ENCODE measurements at places on chromosomes 13 and 19.
A peak's percentile ranks its signal among the peaks of the same experiment; 100 is the strongest.

DNA sequence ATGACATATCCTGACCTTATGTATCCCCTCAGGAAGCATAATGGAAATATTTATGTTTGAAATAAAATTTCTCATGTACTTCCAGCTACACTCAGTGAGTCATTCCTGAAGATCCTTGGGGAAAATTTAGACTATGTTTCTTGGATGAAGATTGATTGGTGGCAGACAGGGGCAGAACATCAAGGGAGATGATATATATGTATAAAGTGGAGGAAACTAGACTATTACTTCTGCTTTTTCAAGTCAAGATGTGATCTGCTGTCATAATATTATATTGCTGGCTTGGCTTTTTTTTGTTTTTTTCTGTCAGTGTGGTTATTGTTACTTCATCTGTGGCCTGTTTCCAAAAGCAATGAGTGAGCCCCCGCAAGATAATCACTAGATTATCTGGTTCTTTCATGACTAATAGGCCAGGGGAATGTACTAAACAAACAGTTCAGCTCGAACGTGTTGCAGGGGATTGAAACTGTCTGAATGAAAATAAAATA is 87.2 kb upstream of the TNFSF11 start:
- DNase-seq = no peak

DNA sequence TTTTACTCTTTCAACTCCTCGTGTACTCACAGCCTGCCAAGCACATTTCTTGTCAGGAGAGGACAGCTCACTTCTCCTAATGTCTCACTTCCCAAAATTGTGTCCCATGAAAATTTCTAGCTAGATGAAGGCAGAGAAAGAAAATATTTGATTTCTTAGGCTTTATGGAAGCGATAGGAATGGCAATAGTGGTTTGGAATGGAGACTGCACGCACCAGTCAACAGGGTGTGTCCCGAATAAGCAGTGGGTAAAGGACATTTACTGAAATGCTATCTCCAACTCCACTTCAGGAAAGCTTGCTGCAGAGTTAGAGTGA is 321 bp upstream of the ZNF222 start:
- DNase-seq = no peak

- no peak for DNase-seq
Measured at GRCh38 chr13:23642110-23642509, 71.9 kb downstream of the TNFRSF19 start.

DNA sequence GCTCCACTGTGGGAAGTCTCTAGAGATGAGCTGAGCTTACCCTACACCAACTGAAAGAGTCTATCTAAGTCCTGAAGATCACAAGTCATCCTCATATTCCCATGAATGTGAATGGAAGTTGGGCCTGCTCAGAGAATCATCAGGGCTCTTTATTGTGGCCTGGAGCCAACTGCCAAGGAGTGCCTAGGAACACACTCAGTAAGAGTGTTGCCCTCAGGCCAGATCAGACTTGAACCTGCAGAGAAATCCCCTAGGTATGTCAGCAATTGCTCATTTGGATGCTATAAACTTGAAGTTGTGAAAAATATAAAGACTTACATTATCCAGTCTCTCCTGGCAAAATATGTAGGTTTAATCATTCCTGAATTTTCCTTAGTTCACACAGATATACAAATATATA is 1070.2 kb downstream of the EFNB2 start:
- no peak for DNase-seq

DNA sequence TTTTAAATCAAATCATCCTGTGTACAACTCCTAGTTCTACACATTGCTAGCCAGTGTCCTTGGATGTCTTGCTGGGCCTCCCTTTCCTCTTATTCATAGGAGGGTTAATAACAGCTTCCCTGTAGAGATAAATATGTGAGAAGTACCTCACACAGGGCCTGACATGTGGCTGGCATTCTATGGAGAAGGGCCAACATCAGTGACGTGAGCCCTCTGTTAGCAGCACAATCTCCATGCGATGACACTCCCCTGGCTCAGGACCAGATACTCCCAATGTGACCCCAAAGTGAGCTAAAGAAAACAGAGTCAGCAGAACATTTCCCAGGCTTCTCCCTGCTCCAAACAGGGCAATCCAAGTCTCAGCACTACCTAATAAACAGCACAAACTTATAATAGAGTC is 818.4 kb downstream of the DIAPH3 start:
- no peak for DNase-seq

DNA sequence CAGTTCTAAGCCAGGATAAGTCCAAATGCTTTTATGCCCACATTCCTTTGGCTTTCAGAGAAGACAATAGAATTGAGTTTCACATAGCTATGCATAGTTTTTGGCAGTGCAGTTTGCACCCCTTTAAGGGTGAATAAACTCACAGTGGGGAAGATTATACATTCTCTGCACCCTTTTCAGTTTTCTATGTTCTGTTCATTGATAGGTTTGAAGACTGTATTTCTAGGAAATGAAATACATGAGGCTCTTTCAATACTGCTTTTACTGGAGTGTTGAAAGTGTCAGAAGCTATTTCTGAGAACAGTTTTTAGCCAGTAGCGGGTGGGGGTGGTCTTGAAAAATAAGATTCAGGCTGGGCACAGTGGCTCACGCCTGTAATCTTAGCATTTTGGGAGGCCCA is 46.2 kb downstream of the IPO5 start:
- no peak for DNase-seq

DNA sequence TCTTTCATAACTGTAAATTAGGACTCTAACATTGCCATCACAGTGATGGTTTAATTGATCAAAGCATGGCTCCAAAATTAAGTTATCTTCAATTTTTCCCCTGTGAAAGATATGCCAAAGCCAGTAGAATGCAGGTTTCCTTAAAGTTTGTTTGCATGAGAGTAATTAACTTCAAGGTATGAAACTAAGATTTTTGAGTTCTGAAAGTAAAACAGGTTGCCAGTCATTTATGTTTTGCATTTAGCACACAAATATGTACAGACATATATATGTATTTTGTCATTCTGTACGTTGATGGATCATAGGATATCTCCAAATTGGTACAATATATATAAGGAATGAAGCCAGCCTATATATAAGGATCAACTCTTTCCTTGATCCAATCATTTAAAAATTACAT is 23.6 kb upstream of the NDFIP2 start:
- no peak for DNase-seq

DNA sequence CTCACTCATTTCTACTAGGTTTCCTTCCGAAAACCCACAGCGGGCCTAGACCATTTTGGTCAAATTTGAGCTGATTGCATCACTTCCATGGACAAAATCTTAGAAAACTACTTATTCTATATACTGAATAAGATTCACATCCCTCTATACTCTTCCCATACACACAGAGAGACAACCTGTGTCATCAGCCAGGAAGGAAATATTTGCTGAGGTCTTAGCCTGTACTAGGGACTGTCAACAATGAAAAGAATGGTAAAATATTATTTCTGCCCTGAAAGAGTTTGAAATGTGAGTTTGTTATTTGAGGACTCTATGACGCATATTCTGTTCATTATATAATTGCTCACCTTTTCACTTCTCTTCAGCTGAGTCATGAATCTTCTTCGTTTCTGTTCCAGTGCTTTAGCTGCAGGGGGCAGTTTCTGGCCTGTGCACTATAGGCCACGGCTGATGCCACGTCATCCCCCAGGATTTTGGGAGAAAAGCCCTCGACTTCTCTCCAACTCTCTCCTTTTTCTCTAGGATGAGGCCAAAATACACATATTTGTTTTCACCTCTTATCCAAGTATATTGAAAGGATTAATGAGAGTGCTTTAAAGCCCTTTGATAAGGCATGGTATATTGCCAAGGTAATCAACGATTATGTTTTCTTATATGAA is 47.7 kb downstream of the GSX1 start:
- DNase-seq = no peak

DNA sequence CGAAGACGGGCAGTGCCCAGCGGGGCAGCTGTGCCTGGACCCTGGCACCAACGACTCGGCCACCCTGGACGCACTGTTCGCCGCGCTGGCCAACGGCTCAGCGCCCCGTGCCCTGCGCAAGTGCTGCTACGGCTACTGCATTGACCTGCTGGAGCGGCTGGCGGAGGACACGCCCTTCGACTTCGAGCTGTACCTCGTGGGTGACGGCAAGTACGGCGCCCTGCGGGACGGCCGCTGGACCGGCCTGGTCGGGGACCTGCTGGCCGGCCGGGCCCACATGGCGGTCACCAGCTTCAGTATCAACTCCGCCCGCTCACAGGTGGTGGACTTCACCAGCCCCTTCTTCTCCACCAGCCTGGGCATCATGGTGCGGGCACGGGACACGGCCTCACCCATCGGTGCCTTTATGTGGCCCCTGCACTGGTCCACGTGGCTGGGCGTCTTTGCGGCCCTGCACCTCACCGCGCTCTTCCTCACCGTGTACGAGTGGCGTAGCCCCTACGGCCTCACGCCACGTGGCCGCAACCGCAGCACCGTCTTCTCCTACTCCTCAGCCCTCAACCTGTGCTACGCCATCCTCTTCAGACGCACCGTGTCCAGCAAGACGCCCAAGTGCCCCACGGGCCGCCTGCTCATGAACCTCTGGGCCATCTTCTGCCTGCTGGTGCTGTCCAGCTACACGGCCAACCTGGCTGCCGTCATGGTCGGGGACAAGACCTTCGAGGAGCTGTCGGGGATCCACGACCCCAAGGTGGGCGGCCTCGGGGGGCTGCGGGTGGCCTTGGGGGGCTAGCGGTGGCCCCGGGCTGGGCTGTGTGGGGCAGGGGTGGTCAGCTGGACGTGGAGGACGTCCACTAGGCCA is 4.8 kb downstream of the GRIN3B start:
- no peak for DNase-seq

- DNase-seq = no peak
Measured at GRCh38 chr13:36329361-36329760, 16.8 kb downstream of the SPART start.

- no peak for DNase-seq
Measured at GRCh38 chr13:113668491-113668971, 1.5 kb downstream of the GRK1 start.

GRCh38 chr19:13670846-13671245 is 93.5 kb upstream of the MRI1 start:
- no peak for DNase-seq

DNA sequence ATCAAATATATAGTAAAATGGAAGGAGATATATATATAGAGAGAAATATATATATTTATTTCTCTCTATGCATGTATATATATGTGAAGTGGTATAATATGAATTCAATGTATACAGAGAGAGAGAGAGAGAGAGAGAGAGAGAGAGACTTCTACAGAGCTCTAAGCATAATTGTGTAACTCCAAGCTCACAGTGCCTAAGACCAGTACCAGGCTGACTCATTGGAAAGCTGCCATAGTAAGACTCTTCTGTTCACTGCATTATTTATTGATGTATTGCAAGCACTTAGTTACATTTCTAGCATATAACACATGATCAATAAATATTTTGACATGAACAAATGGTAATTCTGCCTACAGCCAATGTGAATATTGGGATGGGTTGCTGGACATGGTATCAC is 1734.7 kb downstream of the SLITRK1 start:
- DNase-seq = no peak

GRCh38 chr19:53883231-53883661 is 1.2 kb downstream of the PRKCG start:
- DNase-seq = no peak

DNA sequence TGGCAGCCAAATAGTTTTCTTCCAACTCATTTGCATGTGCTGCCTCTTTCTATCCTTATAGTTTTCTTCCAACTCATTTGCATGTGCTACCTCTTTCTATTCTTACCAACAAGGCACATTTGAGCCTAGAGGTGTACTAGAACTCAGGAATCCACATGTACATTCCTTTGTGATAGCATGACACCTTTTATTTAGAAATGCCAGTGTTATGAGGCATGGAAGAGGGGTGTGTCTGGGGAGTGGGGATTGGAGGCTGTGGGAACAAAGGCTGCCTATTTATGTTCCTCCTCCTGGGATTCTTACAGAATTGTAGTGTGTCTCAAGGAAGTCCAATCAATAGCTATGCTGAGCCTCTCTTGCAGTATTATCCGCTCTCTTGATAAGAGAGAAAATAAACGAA is 966.7 kb downstream of the PCDH17 start:
- DNase-seq = no peak

GRCh38 chr19:56507446-56508289 is at the start of gene ZNF471:
TSS of gene ZNF471 (plus strand) at chr19:56507855. CDS start at chr19:56511572, 3,717 bp downstream.
- peak; percentile 20 for DNase-seq

GRCh38 chr13:43939086-43939485 is 59.4 kb downstream of the LACC1 start:
- no peak for DNase-seq

DNA sequence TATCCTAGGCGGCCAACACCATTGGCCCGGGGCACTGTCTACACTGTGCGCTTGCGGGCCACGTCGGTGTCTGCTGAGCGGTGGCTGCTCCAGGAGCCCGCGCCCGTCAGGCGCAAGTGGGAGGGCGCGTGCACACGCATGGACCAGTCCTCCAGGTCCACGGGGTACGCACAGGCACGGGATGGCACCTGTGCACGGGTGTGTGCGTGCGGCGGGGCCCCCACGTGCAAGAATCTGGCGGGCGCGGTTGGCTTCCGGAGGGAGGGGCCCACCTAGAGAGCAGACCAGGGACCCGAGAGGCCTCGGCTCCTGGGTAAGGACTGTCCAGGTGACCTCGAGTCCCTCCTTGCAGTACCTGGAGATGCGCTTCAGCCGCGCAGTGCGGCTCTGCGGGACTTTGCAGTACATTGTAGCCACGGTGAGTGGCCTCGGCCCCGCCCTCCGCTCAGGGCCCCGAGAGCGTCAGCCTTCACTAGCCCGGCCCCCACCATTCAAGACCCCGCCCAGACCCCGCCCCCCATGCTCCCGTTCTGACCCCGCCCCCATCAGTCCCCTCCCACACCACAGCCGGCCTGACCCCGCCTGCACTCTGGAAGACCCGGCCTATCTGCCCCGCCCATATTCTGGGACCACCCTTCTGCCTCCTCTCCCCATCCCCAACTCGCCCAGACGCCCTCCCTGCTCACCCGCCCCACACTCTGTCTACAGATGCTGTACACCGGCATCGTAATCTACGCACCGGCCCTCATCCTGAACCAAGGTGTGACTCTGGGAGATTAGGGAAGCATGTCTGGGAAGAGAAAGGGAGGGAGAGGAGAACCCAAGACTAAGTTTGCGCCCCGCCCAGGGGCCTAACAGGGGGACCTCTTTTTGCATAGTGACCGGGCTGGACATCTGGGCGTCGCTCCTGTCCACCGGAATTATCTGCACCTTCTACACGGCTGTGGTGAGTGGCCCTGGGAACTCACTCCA is 2.3 kb downstream of the SLC5A5 start:
- no peak for DNase-seq

DNA sequence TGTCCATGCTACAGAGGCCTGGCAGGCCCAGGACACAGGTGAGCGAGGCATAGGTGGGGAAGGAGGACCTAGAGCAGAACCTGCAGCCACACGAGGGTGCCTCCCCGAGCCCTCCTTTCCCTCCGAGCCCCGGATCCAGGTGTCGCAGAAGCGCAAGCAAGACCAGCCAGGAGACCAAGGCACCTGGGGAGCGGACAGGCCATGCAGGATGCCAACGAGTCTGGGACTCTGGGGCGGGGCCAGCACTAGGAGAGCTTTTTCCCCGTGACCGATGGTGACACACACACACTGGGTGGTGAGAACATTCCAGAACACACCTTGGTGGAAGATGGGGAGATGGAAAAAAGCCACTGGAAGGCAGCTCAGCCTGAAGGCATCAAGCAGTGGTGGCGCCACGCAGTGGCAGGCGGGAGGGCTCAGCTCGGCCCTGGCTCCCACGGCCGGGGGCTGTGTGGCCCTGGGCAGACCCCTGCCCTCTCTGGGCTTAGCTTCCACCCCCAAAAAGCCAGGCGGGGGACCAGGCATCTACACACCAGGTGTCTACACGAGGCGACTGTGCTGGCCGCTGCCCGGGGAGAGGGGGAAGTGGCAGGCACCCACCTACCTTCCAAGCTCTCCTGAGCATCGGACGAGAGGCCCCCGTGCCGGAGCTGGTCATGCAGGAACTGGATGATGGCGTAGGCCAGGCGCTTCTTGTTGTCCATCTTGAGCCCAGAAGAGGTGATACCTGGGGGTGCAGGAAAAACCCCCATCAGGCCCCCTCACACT is 14.5 kb downstream of the SGTA start:
- no peak for DNase-seq

Data from central memory CD8-positive, alpha-beta T cell (primary cell).